ENCODE measurements at places on chromosomes 7 and 10.

DNA sequence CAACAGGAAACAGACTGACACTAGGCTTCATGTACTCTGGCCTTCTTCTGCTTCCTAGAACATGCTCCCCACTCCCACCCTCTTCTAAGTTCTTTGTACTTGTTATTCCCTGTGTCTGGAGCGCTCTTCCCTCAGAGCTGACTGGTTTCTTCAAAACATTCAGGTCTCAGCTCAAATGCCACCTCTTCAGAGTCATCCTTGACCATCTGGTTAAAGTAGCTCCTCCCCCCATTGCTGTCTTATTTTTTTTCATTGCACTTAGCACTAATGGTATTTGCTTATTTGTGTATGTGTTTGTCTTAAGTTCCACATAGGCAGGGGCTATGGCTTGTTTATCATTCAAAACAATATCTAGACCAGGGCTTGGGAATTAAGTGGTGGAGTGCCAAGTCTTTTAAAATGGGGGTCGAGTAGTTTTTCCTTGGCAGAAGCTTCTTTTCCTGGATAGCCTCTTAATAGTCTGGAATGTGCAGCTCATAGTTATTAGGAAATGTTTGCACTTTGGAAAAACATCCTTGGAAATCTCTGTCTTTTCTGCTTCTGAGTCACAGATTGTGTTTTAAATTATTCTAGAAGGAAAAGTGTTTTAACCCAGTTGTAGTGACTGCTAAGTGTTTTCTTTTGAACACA is 60.0 kb downstream of the RALA start:
- no peak for DNase-seq

GRCh38 chr10:59905731-59906416 is 482 bp downstream of the CCDC6 start:
- no peak for DNase-seq

DNA sequence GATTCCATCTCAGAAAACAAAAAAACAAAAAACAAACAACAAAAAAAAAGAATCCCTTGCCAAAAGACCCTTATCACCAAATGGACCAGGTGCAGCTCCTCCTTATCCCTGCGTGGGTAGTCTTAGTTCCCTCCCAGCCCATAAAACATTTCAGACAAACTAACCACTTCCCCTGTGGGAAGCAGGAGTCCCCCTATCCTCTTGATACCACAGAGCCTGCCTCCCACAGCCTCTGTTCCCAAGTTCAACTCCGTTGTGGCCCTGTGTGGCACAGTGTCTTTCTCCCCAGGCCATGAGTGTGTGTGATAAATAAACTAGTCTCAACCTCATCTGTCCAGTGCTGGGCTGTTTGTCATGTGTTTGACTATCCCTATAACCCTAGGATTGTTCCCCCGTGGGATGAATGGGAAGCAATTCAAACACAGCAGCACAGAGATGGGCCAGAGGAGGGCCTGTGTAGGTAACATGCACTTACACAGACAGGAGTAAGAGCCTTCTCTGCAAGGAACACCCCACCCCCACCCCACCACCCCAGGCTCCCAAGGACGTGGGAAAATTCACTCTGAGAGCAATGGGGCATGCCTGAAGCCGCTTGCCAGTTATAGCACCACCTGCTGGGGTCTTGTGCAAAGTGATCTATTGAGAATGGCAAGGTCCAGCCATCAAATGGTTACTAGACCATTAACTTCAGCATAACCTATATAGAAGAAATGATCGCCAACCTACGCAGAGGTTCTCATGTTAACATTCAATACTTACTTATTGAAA is 147.1 kb upstream of the GHITM start:
- DNase-seq: no peak

GRCh38 chr7:108455998-108456677 is at the start of gene NRCAM:
Gene NRCAM (minus strand): TSS chr7:108456436. CDS start chr7:108240064, 216,372 bp downstream.
- DNase-seq: no peak

- DNase-seq: no peak
Measured at GRCh38 chr7:80584778-80585177, 53.7 kb upstream of the CD36 start.

DNA sequence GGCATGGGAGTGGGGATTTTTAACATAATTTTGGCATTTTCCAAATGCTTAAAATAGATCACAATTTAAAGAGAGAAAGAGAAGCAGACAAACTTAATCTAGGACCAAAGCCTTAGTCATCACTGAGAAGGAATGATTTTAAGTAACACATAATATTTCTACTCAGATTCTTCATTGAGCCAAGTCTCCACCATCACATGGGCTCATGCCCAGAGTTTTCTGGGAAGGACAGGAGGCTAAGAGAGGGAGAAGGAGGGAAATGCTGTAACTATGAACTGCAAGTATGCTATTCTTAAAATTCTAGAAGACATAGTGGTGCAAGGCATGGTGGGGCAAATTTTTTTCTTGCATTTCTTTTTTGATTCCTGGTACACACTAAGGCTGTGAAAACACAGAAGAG is 23.8 kb upstream of the UBE2D1 start:
- DNase-seq: no peak

GRCh38 chr10:96665306-96665705 is 55.0 kb downstream of the PIK3AP1 start:
- DNase-seq: no peak

DNA sequence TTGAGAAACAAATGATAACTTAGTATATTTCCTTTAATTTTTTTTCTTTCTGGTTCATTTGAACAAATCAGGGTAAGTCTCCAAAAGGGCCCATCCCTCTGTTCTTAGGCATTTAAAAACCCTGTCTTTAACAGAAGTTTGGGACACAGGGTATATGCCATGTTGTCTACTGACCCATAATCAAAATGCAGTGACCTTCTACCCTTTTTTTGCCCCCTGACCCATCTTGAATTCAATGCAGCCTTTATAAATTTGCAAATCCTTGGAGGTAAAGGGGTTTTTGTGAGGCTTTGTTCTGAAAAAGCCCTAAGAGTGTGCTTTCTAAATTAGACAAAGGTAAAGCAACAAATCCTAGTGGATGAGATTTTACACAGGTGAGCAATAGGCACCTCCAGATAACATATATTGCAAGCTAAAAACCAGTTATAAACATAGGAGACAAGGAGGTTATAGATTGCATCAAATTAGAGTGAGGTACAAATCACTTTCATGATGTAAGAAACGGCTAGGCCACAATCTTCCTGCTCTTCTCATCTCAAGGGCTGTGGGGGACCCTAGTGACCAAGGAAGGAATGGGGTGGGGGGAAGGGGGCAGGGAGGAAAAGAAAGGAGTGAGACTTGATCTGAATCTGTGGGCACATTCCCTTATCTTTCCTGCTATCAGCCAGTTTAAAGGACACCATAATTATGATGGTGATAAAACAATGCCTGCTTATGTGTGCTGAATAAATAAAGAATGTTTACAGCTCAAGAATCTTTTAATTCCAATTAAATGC is 2.7 kb downstream of the SKIDA1 start:
- no peak for DNase-seq

DNA sequence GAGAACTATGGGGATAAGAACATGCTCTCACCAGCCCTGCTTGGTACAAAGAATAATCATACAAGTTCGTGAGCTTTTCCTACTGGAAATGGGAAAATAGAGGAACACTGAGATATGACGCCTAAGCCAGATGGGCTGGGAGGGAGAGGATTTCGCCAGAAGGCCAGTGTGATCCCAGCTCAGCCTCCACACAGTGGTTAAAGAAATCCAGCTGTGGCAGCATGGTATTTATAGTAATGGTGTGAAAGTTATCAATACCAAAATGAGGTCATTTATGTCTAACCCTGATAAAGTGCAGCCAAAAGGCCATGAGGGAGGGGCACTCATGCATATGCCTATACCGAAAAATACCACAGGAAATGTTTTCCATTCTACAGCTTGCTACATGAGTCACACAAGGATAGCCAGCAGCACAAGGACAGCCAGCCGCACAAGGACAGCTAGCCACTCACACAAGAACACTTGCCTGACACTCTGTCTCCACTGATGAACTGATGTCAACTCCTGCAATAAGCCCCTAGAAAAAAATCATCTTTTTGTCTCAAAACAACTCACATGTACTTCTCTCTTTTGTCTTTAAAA is 49.4 kb downstream of the FRMPD2 start:
- no peak for DNase-seq

DNA sequence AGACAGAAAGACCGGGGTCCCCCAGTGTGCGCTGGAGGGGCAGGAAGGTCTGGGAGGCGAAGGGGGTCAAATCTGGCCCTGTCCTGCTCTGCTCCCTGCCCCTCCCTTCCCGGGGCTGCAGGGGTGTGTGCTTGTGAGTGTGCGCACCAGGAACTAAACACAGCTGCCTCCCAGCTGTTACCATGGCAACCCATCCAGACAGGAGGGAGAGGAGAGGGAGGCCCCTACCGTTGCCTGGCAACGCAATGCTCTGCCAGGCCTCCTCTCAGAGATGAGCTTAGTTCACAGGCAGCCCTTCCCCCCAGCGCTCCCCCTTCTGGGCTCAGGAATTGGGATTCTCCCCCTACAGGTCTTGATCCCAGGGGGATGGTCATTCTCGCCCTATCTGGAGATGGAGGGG is 6.1 kb downstream of the NYAP1 start:
- DNase-seq: no peak

DNA sequence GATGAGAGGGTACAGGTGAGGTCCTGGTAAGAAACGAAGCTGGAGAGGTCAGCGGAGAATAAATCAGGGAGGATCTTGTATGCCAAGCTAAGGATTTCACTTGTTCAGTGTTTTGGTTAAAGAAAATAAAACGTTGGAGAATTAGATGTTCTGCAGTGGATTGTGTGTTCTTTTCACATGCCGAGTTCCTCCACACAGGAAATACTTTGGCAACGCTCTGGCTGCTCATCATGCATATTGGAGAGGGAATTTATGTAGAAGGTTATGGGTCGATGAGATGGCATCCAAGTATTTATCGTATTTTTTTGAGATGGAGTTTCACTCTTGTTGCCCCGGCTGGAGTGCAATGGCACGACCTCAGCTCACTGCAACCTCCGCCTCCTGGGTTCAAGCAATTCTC is 11.0 kb downstream of the RPS24 start:
- DNase-seq: no peak

- DNase-seq: no peak
Measured at GRCh38 chr7:83648464-83649241, at the start of gene SEMA3E. Gene SEMA3E (minus strand): TSS chr7:83649139.

GRCh38 chr10:18231480-18231879 is 91.3 kb downstream of the CACNB2 start:
- no peak for DNase-seq

- DNase-seq: no peak
Measured at GRCh38 chr7:50147951-50148808, 55.1 kb upstream of the ZPBP start.

DNA sequence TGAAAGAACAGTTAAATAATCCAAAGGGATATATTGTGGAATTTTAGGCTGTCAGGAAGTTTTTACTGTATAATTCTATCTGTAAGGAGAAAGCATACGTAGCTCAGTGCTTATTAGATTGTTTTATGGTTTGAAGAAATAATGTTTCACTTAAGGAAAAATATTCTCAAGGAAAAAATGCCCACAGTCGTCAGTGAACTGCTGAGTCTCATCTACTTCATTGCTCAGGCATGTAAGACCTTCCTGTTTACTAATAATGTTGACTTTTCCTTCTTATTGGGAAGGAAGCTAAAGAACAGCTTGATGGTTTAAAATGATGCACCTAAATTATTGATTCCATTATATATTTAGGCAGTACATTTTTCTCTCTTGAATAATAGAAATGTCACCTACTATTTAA is 304.2 kb downstream of the SDK1 start:
- DNase-seq: no peak

DNA sequence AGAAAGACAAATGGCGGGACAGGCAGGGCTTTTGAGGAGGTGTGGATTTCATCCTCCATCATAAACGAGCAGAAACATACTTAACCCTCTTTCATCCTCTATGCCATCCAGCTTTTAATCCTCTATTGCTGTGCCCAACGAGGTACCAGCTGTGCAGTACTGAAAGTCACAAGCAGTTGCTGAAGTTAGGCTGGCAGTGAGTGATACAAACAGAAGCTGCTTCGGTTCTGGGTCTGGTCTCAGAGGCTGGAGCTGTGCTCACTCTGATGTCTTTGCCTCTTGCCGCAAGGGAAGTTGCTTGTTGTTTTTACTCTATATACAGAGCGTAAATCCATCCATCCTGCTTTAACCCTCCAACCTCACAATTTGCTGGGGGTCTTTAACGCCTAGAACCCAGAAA is 235.2 kb downstream of the CELF2 start:
- no peak for DNase-seq

DNA sequence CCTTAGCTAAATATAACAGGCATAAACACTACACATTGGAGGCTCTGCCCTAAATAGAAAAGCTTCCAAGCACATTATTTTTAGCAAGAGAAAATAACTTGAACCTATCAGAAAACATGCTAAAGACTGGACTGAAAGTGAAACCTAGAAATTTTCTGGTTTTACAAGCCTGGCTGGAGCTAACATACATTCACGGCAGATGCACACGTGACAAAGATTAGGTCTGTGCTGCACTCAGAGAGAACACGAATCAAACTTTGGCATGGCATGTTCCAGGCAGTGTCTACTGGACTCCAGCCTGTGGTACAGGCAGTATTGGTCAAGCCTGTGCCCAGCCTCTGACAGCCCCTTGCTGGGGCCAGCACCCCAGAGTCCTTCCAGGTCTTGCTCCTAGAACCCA is 94.1 kb upstream of the PCBD1 start:
- no peak for DNase-seq

DNA sequence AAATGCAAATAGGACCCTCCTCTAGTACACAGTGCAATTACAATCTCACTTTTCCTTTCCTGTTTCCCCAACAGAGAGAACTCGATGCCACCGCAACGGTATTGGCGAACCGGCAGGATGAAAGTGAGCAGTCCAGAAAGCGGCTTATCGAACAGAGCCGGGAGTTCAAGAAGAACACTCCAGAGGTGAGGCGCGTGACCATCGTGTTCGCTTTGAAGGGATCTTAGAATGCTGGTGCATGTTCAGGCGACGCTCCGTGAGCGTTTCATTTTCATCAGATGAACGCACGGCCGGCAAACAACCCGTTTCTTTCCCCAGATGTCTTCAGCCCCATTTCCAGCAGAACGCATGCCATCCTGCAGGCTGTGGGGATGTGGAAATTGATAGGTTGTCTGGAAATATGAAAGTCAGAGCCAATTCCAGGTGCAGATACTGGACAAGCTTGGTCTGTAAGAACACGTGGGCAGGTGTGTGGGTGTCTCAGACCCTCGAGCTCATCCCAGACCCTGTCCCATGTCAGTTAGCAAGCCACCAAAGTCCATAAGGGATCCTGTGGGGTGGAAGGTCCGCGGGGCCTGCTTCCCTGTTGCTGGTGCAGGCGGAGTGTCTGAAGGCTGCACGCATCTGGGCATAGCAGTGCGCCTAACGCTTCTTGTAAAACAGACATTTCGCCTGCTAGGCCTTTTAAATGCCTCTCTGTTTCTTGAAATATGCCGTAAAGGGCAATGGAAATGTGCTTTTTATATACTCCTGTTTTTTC is 98.8 kb downstream of the CUX1 start:
- no peak for DNase-seq

- no peak for DNase-seq
Measured at GRCh38 chr7:147635288-147635687, 955.3 kb upstream of the C7orf33 start.

- DNase-seq: no peak
Measured at GRCh38 chr7:117262546-117262945, 60.3 kb downstream of the WNT2 start.

GRCh38 chr7:82057476-82057875 is 287.6 kb upstream of the HGF start:
- DNase-seq: no peak

GRCh38 chr10:62057359-62057758 is 155.9 kb downstream of the ARID5B start:
- no peak for DNase-seq

- no peak for DNase-seq
Measured at GRCh38 chr10:119305860-119306513, 98.6 kb downstream of the GRK5 start.

- no peak for DNase-seq
Measured at GRCh38 chr10:43160046-43160920, 22.0 kb downstream of the CSGALNACT2 start.
